Stimulated activated CD8-positive, alpha-beta memory T cell treated with anti-CD3 and anti-CD28 coated beads, Interleukin-4, amount 100 ng/mL, for 48 hours (primary cell): ENCODE measurements at places on chromosomes 1 and 21.

DNA sequence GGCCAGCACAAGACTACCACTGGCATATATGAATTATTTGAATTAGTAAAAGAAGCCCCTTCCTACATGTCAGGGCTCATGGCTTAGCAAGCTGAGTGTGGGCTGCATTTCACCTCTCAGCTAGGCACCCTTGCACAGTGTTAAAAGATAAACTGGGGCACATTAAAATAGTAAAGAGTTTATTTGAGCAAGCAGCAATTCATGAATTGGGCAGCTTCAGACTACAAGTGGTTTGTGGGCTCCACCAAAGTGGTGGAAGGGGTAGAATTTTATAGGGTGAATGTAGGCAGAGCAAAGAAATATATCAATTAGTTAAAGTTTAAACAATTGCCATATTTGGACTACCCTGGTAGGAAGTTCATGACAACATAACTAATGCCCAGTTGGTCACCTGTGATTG lies 178.8 kb downstream of the PLPP3 start:
- DNase-seq = no peak

GRCh38 chr1:234605983-234606783 lies 3.8 kb downstream of the IRF2BP2 start:
- peak; percentile 48 for DNase-seq

GRCh38 chr1:50720457-50721053 lies 239.5 kb downstream of the FAF1 start:
- DNase-seq = no peak

- no peak for DNase-seq
Measured at GRCh38 chr1:12657060-12657884, 13.4 kb downstream of the AADACL4 start.

GRCh38 chr1:197981561-197981960 lies 64.4 kb downstream of the LHX9 start:
- no peak for DNase-seq

DNA sequence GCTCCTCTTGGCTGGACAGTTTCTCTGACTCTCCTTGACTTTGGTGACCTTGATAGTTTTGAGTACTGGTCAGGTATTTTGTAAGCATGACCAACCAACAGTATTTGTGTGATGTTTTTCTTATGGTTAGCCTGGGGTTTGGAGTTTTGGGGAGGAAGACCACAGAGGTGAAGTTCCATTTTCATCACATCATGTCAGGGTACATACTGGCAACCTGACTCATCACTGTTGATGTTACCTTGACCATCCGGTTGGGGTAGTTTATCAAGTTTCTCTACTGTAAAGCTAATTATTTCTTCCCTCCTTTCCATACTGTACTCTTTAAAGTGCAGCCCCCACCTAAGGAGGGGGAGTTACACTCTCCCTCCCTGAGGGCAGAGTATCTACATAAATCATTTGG lies 13.4 kb downstream of the OSCP1 start:
- DNase-seq = no peak

DNA sequence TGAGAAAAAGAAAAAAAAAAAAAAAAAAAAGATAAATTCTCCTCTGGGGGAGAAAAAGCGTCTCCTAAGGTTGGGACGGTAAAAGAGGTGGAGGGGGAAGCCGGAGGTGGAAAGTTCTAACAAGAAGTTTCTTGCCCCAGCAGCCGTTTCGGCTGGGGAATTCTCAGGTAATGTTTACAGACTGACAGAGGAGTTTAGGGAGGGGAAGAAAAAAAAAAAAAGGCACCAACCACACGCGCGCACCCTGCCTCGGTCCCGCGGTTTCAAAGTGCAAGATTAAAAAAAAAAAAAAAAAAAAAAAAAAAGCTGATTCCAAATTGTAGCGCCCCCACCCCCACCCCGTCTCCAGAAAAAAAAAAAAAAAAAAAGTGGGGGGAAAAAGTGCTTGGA lies 504 bp downstream of the DHRS3 start:
- peak; percentile 46 for DNase-seq

GRCh38 chr1:93304716-93305138 lies 41.0 kb upstream of the DR1 start:
- peak; percentile 42 for DNase-seq

DNA sequence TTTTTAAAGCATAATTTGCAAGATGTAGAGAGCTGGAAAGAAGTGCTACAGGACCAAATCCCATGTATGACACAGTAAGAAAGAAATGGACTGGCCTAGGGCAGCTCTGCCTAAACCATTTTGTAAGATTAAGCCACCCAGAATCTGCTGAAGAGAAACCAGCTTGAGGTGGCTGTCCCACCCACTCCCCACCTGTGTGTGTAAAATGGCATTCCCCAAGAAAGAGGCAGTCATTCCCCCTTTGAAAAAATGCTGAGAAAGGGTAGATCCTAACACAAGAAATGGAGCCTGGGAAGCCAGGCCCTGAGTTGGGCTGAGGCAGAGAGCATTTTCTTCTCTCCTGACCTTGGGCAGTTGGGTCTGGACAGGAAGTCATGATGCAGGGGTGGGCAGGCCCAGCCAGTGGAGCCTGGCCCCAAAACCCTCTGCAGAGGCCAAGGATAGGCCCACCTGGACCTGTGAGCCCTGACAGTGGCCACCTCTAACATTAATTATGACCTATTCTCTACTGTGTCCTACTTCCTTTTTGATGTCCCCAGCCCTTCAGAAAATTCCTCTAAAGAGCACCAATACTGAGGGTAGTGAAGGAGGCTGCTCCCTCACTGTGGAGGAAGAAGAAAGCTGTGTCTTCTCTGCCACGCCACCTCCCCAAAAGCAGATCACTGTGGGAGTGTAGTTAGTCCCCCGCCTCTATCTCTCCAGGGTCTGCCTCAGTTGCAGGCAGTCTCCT lies 94.0 kb downstream of the EDEM3 start:
- no peak for DNase-seq

GRCh38 chr1:235004840-235005391 lies 123.7 kb downstream of the TOMM20 start:
- peak; percentile 18 for DNase-seq

DNA sequence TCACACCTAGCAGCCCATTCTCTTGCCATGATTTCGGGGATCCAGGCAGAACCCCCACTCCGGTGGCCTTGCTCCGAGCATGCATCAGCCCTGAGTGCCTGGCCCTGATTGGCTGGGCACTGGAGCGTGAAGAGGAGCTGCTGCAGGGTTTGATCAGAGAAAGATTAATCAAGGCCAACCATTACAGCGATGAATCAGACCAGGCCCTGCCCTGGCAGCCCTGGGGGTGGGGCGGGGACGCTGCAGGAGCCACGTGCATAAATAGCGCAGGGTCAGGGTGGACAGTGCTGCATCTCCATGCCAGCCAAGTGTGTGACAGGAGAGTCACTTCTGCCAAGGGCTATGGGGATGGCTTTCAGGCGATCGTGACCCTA lies 3.4 kb upstream of the FAM131C start:
- DNase-seq = no peak

DNA sequence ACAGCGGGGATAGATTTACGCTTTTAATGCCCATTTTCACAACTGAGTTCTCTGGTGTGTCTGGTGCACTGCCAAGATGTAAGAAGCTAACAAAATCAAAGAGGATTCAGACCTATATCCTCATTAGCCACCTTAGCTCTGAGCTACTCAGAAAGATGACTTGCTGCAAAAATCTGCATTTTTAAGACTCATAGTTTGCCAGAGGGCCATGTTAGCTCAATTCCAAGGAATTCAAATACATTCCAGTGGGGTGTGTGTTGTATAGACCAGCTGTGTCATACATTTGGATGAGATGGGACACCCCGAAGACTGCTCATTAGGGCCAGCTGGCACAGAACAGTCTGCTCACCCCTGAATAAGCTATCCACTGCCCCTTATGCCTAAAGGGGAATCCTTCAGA lies 8.9 kb downstream of the DENND2D start:
- DNase-seq = no peak

DNA sequence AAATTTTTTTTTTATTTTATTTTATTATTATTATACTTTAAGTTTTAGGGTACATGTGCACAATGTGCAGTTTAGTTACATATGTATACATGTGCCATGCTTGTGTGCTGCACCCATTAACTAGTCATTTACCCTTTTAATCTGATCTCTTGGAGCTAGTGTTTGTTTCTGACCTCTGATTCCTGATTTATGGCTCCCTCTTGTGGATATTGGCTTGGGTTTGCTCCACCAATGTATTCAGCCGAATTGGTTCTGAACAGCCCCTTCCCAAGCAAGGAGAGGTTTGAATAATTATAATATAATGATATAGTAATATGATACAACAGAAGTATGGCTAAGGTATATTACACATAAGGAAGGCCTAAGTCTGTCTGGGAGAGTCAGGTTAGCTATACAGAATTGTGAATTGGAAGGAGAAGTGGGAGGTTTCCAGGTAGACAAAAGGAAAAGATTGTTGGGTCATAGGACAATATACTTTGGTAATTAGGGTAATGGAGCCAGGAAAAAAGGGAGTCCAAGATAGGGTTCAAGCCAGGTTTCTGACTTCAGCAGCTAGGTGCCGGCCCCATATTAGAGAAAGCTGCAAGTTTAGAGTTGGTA lies 53.1 kb upstream of the HMCN1 start:
- DNase-seq = no peak

DNA sequence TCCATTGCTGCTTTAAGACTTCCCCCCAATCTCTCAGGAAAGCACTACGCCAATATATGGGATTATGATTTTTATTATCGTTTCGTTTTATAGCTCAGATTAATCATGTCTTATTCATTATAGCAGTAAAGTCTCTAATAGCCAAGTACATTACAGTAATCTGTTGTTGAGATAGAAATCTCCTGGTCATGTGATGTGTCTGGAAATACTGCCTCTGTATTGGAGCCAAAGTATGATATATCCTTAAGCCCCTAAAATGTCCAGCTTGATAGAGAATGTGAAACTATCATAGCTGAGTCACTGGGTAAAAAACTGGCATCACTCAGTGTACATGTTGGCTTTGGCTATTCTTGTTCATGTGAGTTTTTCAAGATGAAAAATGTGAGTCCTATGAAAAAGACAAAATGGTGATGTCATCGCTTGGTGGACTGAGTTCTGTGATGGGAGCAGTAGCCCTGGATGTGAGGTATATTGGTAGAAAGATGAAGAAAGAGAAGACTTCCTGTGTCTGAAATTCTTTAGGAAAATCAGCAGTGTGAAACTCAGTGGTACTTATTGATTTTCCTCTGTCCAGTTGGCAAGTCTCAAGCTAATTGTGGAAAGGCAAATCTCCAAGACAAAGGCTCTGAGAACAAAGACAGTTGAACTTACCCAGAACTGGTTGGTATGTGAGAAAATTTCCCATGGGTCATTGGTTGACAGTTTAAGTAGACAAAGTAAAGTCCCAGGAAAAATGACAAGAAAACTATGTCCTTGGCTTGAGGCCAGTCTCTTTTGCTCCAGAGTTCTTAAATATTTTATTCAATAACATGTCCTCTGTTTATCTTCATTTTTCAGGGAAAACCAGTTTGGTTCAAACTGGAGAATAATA lies 76.2 kb downstream of the BRINP2 start:
- no peak for DNase-seq

GRCh38 chr21:41508415-41509144 lies 622 bp upstream of the TMPRSS2 start:
- no peak for DNase-seq

GRCh38 chr21:16594191-16594590 lies 864.4 kb downstream of the USP25 start:
- no peak for DNase-seq

DNA sequence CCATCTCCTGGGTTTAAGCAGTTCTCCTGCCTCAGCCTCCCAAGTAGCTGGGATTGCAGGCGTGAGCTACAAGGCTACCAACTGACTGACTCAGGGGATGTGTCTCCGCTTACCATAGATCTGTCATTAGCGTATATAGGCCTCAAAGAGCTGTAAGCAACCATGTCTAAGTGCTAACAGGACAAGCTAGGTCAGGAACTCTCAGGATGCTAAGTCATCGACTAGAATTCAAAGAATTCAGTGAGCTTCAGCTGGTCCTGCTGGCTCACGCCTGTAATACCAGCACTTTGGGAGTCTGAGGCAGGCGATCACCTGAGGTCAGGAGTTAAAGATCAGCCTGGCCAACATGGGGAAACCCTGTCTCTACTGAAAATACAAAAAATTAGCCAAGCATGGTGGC lies 29.5 kb downstream of the CAPN2 start:
- no peak for DNase-seq

DNA sequence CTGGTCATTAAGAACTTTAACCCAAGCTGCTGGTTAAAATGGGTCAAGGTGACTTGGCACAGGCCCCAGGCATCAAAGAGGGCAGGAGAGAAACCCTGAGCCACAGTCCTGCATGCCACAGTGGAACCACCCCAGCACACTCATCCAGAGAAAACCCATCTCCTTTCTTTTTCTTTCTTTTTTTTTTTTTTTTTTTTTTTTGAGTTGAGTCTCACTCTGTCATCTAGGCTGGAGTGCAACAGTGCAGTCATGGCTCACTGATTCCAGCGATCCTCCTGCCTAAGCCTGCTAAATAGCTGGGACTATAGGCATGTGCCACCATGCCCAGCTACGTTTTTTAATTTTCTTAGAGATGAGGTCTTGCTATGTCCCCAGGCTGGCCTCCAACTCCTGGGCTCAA lies 109.2 kb upstream of the RAB4A start:
- DNase-seq = no peak

DNA sequence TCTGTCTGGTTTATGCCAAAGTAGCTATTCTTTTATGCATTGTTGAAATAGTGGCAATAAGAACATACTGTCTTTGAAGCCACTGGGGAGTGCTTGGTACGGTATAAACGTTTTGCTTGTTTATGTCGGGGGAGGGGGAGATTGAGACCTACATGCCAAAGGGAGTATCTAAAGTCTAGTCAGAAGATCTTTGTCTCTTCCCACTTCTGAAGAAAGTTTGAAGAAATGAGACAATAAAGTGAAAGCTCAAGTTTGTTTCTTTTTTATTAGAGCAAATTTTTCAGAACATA lies 6.8 kb downstream of the AKIRIN1 start:
- DNase-seq = no peak

DNA sequence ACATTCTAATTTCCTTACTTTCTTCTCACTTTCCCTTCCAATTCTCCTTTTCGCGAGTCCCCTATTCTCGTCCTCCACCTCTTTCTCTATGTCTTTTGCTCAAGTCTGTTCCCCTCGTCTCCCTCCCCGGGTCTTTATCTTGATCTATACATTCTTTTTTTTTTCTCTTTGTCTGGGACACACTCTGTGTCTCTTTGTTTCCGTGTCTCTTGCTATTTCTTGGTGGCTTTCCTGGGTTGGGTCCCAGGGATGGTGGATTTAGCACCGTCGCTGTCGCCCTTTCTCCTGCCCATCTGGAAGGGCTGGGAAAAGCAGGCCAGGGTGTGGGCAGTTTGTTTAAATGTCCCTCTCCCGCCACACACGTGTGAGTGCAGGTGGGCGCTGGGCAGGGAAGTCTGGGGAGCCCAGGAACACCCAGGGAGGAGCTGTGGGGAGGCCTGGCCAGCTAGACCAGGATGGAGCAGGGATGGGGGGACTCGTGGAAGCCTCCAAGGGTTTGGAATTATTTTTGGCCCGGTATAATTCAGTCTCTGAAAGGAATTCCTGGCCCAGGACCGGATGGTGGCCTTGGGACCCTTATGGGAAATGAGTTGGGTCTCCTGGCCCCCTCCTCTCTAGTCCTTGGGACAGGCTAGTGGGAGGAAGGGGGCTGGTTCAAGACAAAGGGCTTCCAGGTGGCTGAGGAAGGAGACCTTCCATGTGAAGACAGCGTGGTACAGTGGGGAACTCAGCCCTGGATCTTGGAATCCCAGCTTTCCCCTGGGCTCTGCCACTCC lies 9.5 kb upstream of the ID3 start:
- DNase-seq = no peak

- no peak for DNase-seq
Measured at GRCh38 chr1:170218257-170218650, 72.5 kb downstream of the NTMT2 start.

- DNase-seq = no peak
Measured at GRCh38 chr1:188089461-188089860, 1260.7 kb downstream of the PLA2G4A start.

- DNase-seq = no peak
Measured at GRCh38 chr1:30194046-30194619, 529.3 kb downstream of the MATN1 start.

GRCh38 chr1:2501041-2501819 lies 25.1 kb downstream of the PLCH2 start:
- DNase-seq = no peak
